Activated T-cell treated with anti-CD3 and anti-CD28 coated beads, Interleukin-2, amount 50 U/mL, for 48 hours (primary cell): ENCODE measurements at places on chromosomes 2 and 18.

- no peak for DNase-seq
These were observed 1.5 kb downstream of the NDC80 start for GRCh38 chr18:2572892-2573291.

- DNase-seq = no peak
These were observed 403.3 kb downstream of the TXNL1 start for GRCh38 chr18:56235071-56235470.

GRCh38 chr2:138468617-138469016 is 33.0 kb upstream of the SPOPL start:
- DNase-seq = no peak

DNA sequence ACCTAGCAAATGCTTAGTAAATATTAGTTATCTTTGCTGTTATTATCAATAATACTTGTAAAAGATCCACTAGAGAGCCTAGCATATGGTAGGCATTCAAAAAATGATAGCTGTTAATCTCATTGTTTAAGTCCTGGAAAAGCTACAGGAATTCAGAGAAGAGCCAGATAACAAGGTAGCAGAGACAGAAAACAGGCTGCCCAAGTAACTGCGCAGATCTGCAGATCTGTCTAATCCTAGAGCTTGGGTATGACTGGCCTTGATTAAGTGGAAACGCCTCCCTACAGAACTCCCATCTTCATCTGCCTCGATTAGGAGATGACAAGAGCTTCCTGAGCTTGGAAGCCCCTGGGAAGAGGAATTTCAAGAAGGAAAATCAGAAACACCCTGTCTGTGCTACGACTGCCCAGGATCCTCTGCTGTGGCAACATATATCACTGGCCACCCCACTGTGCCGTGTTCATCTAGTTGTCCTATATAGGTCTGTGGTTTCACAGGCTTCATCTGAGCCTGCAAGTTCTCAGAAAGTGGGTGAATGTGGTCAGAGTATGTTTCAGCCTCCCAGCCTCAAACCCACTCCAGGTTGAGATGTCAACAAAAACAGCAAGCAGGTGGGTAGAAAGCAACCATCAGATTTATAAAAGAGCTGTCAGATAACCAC is 151.5 kb upstream of the PKDCC start:
- DNase-seq = peak; percentile 22

DNA sequence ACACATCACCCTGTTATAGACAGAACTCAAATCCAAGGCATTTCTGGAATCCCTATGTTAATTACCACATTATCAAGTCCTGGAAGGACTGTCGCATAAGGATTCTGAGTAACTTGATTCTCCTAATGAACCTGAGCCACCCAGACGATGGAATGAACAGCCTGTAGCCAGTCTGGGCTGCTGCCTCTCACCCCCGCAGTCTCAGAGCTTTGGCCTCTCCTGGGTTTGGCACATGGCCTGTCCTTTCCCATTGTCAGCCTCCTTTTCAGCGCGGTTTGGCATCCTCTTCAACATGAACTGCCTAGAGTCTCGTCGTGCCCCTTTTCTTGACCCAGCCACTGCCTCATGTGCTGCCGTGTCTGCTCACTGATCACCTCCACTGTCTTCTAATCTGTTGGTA is 147.6 kb downstream of the SLC8A1 start:
- DNase-seq = no peak

GRCh38 chr18:79624356-79625170 is 55.0 kb upstream of the CTDP1 start:
- no peak for DNase-seq

DNA sequence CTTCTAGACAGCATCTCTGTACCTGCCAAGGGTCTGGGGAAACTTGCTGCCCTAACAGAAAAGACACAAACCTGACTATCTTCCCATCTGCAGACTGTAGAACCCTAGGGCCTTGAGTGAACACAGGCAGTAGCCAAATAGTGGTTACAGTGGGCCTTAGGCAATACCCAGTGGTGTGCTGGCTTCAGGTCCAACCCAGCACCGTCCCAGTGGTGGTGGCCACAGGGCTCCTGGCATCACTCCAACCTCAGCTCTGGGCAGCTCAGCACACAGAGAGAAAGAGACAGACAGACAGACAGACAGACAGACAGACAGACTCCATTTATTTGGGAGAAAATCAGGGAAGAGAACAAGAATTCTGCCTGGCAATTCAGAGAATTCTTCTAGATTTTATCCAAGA is 29.3 kb upstream of the UPP2 start:
- DNase-seq = no peak

GRCh38 chr2:62486439-62486765 is 19.6 kb downstream of the TMEM17 start:
- no peak for DNase-seq

DNA sequence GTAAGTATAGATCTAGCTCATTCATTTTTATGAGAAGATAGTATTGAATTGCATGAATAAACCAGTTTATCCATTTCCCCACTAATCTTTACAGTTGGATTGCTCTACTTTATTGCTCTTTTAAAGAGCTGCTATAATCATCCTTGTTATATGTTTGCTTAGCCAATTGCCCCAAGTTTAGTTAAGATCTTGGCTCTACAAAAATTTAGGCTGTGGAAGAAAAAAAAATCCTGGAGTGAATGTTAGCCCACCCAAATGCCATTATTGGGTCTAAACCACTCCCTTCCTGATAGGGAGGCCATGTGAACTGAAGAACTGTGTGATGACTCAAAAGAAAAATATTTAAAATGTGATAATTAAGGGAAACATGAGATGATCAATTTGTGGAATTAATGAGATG is 2.9 kb downstream of the ALS2 start:
- DNase-seq = no peak

DNA sequence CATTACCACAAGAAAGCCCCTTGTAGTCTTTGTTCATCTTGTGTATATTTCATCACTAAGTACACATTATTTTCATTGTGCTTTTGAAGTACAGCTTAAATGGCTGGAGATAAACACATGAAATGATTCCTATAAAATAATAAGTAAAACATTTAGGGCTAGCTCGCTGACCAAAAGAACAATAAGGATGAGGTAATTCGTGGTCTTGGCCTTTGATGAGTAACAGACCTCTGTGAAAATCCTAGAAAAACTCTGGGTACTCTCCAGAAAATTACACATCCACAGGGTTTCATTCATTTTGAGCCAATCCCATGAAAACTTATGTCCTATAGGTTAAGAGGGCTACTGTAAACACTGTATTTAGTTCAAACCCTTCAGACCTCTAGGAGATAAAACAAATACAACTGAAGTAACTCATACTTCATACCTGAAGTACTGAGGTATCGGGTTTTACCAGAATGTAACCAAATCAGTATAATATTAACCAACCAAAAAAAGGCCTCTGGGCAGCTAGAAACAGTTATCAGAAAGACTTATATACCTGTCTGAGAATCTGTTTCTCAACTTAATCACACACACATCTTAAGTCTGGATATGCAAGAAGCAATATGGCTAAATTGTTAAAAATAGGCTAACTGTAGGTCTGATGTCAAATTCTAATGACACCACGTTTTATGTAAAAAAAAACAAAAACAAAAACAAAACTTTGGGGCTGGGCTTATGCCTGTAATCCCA is 31.0 kb downstream of the CFAP36 start:
- no peak for DNase-seq

DNA sequence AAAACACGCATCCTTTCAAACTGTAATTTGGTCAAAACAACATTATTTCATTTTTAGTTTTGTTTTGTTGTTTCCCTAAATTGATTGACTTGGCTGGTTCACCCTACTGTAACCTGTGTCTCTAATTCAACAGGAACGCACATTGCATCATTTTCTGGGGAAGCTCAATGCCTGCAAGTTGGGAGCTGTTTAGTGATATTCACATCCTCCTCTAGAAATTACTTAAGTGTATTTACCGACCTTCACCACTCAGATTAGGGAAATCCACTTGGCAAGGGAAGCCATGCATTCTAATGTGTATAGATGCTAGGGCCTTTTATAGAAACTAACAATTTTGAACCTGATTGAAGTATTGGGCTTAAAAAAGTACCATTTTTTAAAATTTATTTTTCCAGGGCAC is 7.3 kb upstream of the TPO start:
- DNase-seq = no peak

DNA sequence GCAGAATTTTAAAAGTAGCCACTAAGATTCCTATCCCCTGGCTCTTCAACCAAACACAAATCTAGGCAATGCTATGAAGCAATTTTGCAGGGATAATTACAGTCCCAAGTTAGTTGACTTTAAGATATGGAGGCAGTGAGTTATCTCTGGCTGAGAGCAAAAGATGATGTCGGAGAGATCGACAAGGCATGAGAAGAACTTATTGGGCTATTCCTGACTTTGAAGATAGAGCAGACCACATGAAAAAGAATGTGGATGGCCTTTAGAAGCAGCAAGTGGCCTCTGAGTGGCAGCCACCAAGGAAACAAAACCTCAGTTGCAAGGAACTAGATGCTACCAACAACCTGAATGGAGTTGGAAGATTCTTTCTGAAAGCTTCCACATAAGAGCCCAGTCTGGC is 58.2 kb upstream of the PPM1B start:
- DNase-seq = no peak

DNA sequence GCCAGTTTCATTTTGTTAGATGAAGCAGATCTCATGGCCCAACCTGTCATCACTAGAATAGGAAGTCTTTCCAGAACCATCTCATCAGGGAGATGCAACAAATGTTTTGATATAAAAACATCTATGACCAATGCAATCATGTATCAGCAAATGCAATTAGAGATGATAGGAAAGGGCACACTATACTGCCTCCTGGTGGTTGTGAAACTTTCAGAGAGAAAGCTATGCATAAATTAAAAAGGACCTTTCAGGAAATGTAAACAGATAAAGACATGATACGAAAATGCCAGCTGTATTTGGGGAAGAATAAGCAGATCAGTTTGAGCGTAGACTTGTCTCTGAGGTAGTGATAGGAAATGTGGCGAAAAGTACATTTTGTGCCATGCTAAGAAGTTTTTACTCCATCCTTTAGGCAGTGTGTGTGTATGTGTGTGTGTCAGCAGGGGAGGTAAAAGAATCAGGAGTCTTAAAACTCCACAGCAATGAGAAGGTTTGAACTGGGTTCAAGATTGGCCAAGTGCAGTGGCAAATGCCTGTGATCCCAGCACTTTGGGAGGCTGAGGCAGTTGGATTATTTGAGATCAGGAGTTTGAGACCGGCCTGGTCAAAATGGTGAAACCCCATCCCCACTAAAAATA is 479.3 kb downstream of the CPS1 start:
- DNase-seq = no peak

GRCh38 chr2:62143696-62144095 is 52.2 kb upstream of the B3GNT2 start:
- no peak for DNase-seq

DNA sequence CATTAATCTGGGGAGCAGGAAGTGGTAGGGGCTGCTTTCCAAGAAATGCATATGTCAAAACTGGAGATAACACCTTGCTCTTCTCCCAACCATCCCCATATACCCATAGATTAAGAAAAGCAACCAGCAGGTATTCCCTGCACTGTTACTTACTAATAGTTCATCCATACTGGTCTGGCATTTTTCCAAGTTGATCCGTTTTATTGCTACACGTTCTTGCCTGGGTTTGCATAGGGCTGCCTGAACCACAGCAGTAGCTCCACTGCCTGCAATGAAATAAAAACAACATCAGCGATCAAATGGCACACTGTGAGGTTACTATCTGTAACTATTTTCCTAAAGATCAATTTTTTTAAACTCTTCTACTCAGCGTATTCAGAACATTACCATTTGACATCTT is 65.6 kb downstream of the STK39 start:
- no peak for DNase-seq

DNA sequence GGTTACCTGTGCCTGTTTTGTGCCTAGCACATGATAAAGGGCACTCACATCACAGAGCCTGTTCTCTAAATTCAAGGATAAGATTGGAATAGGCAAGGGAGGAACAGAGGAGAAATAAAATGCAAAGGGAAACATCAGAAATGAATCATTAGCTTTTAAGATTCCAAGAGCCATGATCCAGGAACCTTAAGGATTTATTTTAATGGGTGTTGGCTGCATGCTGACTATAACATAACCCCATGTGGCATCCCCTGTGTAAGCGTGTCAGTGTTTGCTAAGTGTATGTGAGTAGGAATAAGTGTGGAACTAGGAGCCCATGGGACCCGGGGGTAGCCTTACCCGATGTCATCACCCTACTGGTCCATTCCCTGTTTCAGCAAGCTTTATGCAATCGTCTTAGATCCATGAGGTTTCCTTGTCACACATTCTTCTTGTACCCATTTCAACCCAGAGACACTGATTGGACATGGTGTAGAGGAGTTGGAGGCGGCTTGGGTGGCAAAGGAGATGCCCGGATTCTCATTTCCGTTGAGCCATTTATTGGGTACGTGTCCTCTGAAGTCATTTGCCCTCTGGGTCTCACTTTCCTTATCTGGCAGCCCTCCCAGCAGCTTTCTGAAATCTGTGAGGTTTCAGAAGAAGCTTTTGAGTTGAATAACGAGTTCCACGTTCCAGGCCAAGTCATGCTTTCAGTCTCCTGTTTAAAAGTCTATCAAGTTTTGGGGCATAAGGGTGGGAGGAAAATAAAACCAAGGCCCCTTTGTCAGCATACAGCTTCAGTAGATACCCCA is 117.0 kb downstream of the MGAT5 start:
- DNase-seq = no peak

GRCh38 chr2:79700651-79701050 is 187.8 kb downstream of the CTNNA2 start:
- DNase-seq = no peak

- DNase-seq = peak; percentile 70
These were observed 836 bp downstream of the ANKRD12 start for GRCh38 chr18:9137168-9138066.

DNA sequence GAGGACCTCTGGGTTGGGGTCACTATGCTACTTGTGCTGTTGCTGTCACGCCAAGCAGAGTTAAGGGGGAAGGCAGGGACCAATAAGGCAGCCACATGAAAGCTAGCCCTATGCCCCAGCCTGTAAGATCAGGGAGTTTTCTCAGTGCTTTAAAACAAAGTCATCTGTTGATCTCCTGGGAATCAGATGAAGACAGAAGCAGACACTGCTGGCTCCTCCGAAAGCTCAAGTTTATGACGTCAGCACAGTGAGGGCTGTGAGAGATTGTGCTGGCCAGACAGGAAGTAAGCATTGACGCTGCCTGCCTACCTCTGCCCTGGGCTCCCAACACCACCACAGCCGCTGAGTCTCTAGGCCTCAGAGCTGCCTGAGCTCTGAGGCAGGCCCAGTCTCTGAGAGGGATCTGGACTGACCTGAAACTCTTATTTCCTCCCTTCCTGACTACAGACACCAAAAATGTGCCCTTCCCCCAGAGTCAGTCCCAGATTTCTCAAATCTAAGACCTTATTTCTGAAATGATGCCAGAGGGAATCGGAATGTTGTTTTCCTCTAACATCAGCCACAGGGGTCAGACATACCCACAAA is 118.1 kb upstream of the EPAS1 start:
- DNase-seq = peak; percentile 43
